ENCODE measurements at places on chromosomes 7 and 10.

DNA sequence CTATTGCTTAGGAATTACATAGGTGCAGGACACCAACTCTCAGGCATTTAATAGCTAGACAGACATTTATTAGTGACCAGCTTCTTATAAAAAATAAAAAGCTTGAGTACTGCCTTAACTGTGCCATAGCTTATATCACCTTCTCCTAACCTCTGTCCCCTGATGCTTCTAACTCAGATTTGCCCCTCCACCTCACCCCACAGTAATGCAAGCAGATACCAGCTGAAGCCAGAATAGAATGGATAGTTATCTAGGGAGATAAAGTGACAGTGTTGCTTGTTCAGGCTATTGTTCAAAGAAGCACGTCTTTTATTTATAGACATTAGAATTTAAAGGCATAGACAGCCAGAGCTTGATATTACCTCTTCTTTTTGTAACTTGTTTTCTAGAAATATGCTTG, 99.6 kb upstream of the GLCCI1 start:
- DNase-seq = no peak

DNA sequence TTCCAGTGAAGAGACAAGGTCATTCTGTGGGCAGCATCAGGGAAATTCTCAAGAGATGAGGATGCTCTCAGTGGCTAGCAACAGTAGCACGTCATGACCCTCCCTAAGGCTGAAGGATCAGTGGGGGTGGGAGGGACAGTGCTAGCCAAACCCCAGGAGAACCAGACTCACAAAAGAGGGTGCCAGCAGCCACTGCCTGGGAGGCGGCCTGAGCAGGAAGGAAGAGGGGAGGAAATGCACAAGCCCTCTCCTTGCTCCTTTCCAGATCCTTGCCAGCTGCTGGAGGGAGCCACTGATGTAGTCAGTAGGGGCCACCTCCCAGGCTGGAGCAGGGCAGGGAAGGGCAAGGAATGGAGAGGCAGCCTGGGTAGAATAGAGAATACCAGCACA, 302.7 kb downstream of the RPS24 start:
- no peak for DNase-seq

- DNase-seq = no peak
Observed at GRCh38 chr7:47180516-47180826, 401.4 kb downstream of the TNS3 start.

DNA sequence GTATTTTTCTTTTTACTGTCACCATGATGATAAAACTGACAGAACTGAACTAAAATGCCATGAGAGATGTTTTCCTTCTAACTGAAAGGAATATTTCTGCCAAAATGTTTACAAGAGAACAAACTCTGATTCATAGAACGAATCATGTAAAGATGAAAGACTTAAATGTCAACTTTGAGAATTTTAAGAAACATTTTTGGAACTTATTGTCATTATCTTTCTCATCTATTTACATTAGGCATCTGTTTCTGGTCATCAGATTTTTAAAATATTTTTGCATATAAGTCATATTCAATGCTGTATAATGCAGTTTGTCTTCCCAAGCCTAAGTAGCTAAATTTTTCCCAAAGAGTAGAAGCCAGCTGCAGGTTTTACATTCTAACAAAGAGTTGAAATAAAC, 358.5 kb downstream of the TFEC start:
- DNase-seq = no peak

DNA sequence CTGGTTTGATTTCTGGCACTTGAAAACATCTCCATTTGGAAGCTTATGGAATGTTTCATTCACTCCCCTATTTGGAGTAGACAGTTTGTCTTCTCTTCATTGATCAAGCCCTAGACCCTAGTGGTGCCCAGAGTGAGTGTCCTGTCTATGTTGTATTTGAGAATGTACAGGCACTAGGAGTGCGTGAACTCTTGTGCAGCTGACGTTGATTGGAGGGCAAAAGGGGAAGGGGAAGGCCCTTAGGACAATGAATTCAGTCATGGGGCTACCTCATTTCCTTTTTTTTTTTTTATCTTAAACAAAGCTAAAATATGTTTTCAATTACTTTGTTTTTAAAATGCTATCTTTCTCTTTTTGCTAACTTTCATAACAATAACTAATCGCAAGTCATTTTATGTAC, 66.5 kb downstream of the ADD3 start:
- no peak for DNase-seq

DNA sequence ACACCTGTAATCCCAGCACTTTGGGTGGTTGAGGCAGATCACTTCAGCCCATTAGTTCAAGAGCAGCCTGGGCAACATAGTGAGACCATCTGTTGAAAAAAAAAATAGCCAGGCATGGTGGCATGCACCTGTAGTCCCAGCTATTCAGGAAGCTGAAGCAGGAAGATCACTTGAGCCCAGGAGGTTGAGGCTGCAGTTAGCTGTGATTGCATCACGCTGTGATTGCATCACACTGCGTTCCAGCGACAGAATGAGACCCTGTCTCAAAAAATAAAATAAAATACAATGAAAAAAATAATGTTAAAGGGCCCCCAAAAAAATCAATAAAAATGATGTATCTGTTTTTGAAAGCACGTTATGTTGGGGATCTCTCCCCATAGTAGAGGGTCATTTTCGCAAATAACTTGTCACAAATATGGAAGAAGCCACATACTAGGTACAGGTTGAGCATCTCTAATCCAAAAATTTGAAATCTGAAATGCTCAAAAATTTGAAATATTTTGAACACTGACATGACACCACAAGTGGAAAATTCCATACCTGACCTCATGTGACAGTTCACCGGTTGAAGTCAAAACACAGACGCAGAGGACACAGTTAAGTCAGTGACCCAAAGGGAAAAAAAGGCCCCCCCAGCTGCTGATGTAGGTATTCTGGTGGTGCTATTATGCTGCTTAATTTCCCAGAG, 9.5 kb downstream of the CISD1 start:
- DNase-seq = no peak

- no peak for DNase-seq
Observed at GRCh38 chr7:105649727-105650381, 68.6 kb upstream of the EFCAB10 start.

DNA sequence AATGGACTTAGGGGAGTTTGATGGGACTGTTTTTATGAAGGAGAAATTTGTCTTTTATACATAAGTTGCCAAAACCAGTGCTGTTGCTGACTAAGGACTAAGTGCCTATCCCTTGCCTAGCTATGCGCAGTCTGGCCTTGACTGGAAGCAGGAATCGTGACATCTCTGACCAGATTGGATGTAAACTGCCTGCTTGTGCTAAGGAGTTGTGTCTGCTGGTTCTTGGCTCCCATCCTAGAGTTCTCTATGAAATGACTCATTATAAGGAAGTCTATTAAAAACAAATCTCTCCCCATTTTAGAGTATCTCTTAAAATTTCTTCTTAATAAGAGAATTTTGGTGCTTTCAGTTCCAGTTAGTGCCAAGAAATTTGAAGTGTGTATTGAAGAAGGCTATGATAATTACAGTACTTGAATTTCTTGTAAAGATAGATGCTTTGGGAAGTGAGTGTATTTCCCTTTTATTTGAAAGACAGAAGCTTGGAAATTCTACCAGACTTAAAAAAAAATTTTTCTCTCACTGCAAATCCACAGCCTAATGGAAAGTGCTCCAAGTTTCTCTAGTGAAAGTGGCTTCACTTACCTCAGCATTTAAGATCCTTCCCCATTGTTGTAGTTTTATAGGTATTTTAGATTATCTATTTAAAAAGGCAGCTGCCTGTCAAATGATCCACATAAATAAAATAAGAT, 77.6 kb downstream of the BICC1 start:
- DNase-seq = no peak

DNA sequence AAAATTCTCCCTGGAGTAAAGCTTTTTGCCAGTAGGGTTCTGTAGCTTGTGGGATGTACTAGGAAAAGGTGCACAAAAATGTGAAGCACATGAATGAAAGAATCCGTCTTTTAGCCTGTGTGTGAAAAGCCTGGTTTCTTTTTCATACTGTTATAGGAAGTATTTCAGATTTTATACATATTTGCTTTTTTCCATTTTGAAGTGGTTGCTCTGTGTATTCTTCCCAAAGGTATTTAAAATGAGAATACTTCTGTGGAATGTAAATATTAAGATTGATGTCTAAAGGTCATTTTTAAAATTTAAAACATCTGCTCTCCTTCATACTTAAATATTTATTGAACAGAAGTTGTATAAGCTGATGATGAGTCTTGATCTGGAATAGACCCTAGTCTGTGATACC, 96.8 kb downstream of the CDK14 start:
- no peak for DNase-seq

GRCh38 chr10:60385399-60385738, 4.3 kb downstream of the ANK3 start:
- DNase-seq = no peak

- DNase-seq = no peak
Observed at GRCh38 chr7:20514364-20514763, 101.1 kb upstream of the ABCB5 start.

- DNase-seq = no peak
Observed at GRCh38 chr10:86540016-86540415, 18.4 kb upstream of the WAPL start.
